AG04450 (cell line): ENCODE measurements at places on chromosomes 1 and 21. TPM values are rescaled to one million over a fixed set of nuclear protein-coding genes. Genes with fewer than 3 reads are reported as not detected.
A peak's percentile ranks its signal among the peaks of the same experiment; 100 is the strongest.

DNA sequence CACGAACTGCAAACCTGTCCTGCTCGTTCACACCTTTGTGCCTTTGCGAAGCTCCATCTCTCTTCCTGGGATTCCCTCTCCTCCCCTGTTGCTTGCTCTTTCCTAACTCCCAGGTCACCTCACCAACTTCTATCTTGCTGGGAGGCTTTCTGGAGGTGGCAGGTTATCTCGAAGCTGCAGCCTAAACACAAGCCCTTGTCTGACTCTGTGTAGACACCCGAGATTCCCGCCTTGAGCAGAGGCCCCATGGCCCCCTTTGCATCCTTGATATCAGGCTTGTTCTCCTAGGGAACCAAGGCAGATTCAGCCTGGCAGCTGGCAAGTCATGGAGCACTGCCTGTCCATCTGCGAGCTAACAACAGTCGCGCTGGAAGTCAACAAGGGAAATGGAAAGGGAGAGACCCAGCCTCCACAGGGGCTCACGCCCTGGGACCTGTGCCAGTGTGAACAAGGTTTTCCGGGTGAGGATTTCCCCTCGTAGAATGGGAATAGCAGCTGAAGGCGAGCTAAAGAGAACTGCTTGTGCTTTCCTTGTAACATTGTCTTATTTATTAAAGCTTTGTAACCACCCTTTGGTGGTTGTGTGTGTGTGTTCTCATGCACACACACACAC is 109.5 kb upstream of the JUN start:
- DNase-seq: no peak

The PPIAL4G gene
- not detected in 2 replicates for polyA plus RNA-seq

DNA sequence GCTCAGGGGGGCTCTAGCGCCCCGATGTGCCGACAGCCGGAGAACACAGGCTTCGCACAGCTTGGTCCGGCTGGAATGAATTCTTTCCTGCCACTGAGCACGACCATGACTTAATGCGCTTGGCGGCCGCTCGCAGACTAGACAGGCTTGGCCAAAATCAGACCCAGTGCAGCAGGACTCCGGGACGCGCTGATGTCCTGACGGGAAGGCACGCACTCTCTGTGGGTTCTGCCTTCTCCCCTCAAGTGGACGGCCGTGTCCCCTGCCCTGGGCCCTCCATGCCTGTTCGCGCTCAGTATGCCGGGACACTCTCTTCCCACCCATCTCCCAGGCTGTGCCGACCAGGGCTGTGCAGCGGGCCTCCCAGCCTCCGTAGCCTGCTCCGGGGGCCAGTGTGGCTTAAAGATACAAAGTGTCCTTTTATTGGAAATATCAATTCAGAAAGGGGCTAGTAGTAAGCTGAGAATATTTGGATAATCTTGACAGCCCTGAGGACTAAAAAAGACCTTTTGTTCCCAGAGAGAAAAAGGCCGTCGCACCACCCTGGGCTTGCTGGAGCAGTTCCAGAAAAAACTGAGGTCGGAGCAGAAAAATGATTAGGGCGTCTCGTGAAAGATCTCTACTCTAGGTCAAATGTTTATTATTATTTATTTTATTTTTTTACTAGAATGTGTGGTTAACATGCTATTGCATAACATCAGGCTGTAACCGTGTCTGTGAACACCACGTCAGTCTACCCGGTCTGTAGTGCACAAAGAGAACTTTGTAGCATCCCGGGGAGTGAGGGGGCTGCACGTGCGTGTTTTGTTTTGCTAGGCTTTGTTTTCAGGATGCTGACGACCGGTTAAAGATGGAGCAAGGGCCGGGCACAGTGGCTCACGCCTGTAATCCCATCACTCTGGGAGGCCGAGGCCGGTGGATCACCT is 88.1 kb upstream of the ARHGEF16 start:
- no peak for DNase-seq

GRCh38 chr1:190003376-190003775 is 474.3 kb downstream of the BRINP3 start:
- no peak for DNase-seq

DNA sequence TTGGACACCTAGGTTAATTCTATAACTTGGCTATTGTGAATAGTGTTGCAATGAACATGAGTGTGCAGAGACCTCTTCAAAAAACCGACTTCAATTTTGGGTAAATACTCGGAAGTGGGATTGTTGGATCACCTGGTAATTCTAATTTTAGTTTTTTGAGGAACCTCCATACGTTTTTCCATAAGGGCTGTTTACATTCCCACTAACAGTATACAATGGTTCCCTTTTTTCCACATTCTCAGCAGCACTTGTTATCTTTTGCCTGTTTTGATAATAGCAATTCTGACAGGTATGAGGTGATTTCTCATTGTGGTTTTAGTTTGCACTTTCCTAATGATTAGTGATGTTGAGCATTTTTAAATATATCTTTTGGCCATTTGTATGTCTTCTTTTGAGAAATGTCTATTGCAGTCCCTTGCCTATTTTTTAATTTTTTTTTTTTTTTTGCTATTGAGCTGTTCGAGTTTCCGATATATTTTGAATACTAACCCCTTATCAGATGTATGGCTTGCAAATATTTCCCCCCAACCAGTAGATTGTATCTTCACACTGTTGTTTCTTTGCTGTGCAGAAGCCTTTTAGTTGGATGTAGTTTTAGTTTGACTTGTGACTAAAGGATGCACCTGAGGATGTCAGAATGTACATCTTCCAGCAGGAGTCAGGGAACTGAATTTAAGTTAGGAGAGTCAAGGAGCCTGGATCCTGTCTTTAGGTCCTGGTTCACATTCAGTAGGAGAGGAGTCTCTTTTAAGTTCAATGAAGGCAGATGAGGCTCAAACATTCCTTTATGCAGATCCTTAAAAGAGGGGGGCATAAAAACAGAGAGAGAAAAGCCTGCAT is 120.0 kb downstream of the S1PR1 start:
- no peak for DNase-seq

- no peak for DNase-seq
These were observed 127.8 kb downstream of the RGS7 start for GRCh38 chr1:241229216-241229615.

The BRDT gene
- polyA plus RNA-seq: not detected in 2 replicates

DNA sequence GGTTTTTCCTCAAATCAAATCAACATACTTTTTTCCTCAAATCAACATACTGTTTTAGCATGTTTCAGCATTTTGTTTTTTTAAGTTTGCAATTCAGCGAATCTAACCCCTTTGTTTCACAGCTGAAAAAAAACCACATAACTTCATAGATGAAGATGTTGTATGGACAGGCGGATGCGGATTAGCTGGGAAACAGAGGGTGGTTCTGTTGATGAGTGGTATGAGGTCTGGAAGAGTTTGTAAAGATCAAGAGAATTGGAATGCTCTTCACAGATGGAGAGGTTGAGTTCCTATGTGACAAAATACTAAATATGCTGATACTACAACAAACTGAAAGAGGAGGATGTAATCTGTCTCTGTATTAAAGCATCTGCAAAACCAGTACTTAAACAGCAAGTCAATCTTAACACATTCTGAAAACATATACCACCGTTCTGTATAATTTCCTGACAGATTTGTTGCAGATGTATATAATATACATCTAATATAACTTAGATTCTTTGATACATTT is 10.6 kb upstream of the LEPR start:
- no peak for DNase-seq

DNA sequence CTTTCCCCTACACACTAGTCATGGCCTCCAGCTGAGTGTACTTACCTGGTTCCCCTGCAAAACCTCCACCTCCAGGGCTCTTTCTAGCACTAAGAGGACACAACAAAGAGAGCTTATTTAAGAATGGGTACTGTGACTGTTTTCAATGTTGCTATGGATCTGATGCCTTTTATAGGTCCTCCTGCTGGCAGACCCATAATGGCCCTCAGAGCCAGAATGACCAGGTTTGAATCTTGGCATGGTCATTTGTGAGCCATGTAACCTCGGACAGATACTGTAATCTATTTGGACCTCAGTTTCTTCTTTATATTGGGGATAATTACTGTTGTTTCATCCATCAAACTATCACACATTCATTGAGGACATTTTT is 137.6 kb upstream of the USP24 start:
- no peak for DNase-seq

DNA sequence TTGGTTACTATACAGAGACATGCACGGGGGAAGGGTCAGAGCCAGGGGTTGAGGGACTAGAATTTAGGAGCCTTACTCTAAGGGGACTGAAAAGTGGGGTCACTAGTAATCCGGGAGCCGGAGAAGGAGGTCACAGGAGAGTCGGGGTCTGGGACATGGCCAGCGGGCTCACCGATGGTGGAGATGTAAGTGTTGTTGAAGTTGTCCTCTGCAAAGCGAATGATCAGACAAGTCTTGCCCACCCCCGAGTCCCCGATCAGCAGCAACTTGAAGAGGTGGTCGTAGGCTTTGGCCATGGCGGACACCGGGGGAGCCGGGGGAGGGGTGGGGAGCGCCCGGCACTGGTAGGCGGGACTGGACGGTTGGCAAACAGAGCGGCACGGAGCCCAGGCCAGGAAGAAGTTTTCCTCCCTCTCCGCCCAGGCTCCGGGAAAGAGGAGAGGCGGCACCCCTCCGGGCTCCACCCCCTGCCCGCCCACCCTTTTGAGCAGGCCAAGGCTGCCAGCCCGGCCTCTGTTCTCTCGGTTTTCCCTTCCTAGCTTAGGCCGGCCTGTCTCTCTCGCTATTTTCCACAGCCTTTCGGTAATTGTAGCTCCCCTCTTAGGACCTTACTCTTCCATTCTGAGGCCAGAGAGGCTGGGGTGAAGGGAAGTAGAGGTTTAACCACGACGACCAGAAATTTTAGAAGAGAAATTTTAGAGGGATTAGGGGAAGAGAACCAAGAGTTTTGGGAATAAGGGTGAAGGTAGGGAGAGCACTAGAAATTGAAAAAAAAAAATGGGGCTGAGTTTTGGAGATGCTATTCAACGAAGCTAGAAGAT is at the start of gene RAB13:
Gene RAB13 (minus strand): TSS at position 399 of the 821 bp plus-strand sequence. CDS start 103 bp downstream, at position 296.
- DNase-seq: no peak

DNA sequence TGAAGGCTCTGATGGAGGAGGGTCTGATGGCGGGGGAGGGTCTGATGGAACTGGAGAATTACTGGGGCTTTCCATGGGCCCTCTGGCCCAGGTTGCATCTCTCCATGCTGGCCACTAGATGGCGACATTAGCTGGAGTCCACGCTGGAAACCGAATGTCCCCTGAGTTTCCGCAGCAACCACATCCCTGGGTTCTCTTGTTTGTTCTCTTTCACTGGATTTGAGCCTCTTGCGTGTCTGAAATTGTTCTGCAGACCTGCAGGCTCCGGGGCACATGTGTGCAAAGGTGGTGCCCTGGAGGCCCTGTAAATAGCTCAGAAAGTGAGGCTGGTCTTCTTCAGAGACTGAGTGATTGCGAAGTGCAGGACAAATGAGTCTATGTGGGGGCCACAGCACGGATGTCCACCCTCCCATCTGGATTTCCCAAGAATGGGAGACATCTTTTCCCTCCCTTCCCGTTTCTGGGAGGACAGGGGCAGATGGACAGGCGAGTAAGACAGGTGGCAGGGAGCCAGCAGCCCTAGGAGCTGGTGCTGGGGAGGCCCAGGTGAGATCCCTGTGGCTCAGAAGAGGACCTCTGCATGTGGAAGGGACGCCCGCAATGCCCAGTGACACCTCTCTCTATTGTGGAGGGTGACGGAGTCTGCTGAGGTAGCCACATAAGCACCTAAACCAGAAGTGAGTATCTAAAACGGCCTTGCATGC is 73.2 kb upstream of the ABCG1 start:
- DNase-seq: peak; percentile 10

GRCh38 chr1:150820730-150821512 is 12.9 kb upstream of the CTSK start:
- DNase-seq: peak; percentile 16

The GNB1 gene
- polyA plus RNA-seq: 400 and 437 TPM in 2 replicates

The SLC5A9 gene
- polyA plus RNA-seq: not detected in 2 replicates

DNA sequence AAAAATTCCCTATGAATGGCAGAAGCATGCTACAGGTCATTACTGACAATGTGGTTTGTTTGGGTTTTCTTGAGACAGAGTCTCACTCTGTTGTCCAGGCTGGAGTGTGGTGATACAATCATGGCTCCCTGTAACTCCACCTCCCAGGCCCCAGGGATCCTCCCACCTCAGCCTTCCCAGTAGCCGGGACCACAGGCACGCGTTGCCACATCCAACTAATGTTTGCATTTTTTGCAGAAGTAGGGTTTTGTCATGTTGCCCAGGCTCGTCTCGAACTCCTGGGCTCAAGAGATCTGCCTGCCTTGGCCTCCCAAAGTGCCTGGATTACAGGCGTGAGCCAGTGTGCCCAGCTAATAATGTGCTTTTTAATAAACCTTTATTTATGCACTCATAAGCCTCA is 259.1 kb downstream of the NFIA start:
- DNase-seq: no peak

DNA sequence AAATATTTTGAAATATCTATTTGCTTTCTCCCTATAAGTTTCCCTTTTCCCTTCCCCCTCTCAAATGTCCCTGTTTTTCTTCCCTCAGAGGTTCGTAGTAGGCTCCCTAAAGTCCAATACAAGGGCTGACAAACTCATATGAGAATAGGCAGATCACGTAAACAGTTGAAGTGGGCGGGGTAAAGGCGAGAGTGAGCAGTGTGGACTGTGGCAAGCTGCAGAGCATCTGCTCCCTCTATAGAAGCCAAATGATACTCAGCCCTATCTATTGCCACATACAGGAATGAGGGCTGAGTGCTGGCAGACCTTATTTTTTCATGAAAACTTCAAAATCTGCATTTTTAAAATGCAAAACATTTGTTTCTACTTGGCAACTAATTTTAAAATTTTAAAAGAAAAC is 26.3 kb downstream of the PRDX6 start:
- peak; percentile 32 for DNase-seq

DNA sequence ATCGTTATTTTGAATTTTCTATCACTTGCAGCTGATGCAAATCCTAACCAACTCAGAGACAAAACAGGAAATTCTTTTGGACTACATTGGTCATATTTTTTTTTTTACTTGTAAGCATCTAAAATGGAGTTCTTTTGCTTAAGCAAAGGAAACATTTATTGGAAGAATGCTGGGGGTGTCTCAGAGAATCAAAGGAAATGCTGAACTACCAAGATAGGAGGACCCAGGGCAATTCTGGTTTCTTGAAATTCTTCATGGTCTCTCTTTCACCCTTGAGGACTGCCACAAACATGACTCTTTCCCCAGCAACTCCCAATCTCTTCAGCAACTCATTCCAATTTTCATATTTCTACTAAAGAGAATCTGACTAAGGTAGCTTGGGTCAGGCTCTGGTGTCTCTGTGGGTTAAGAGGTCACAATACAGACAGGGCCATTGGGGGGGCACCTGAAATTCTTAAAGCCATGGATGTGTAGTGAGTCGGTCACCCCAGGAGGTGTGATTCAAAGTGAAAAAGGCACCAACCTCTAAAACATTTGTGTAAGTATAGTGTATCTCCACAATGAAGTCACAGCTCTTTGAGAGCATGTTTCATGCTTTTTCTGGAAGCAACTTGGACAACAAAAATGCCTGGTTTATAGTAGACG is 171.1 kb upstream of the FGGY start:
- DNase-seq: no peak

GRCh38 chr1:64308866-64309265 is 105.4 kb downstream of the UBE2U start:
- no peak for DNase-seq

DNA sequence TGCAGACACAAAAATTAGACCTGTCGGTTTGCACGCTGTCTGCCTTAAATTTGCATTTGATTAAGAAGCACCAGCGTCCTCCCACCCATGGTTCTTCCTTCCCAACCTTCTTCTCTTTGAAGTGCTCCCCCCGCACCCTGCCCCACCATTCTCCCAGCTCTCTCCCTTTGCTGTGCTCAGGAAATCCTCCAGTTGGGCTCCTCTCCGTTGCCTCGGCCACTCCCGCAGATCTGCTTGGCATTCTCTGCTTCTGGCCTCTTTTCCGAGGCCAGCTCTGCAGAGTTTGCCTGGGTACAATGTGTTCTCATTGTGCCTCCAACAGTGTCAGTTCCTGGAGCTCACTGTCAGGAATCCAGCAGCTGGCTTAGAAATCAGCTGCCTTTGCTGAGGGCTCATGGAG is 126.1 kb downstream of the NAV1 start:
- no peak for DNase-seq

The FCRL5 gene
- not detected in 2 replicates for polyA plus RNA-seq
